ENCODE measurements at places on chromosomes 3 and 15. TPM values are rescaled to one million over a fixed set of nuclear protein-coding genes. Genes with fewer than 3 reads are reported as not detected.
A peak's percentile ranks its signal among the peaks of the same experiment; 100 is the strongest.

- DNase-seq = no peak
Observed at GRCh38 chr3:31942446-31942845, 38.6 kb downstream of the OSBPL10 start.

FBXO40 gene
- polyA plus RNA-seq = 0.01 TPM

GRCh38 chr15:57604507-57604906 is 12.8 kb downstream of the MYZAP start:
- no peak for DNase-seq

PLD1 gene
- polyA plus RNA-seq = 93.4 TPM

GRCh38 chr3:108096532-108097321 is 5.9 kb upstream of the CD47 start:
- peak; percentile 84 for DNase-seq

DNA sequence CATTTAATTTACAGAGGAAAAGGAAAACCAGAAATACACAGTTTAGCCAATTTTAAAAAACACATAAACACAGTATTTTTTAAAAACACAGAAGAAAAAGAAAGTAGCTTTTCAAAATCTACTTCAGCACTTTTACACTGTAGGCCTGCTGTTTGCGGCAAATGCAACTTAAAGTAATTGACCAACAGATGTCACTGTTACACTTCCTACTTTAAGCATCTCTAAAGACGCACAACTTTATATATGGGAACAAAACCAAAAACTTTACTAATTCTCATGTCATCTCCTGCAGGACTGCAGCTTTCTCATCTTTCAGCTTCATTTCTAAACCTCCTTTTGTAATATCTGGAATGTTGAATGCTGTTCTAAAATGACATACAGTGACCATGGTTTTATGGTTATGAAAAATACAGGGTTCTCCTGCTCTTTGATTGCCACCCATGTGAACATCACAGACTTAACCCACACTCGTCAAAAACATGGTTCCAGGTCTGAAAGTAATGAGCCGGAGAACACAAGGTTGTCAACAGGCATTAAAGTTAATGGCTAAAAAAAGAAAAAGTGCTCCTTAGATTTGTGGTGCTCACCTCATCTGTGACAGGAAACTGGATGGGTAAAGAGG is 107.9 kb downstream of the FMN1 start:
- DNase-seq = peak; percentile 51

ST8SIA2 gene
- polyA plus RNA-seq = not detected

DNA sequence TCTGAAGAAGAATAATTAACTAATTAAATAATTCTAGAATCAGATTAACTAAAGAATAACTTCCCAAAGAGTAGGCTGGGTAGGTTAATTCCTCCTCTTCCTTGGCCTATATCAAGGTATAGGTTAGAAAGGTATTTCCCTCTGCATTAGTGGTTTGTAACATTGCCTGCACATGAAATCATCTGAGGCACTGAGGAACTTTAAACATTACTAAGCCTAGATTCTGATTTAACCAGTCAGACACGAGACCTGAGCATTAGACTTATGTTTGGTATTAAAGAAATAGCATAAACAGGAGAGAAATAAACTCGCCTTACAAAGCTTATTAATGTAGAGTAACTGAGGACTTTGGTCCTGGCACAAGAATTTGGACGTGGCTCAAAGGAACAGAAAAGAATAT is 84.2 kb downstream of the FGF7 start:
- no peak for DNase-seq

DNA sequence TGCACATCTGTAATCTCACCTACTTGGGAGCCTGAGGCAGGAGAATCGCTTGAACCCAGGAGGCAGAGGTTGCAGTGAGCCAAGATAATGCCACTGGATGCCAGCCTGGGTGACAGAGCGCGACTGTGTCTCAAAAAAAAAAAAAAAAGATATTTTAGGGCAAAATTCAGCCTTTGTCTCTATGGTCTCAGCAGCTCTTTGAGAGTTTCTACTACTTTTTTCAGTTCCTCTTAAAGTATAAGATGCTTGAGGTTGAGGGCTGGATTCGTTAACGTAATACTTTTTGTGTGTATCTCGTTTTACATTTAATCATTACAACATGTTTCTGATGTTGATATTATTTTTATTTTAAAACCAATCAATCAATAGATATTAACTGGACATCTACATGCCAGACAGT is 381.2 kb upstream of the TBL1XR1 start:
- no peak for DNase-seq

CPN2 gene
- not detected for polyA plus RNA-seq

- no peak for DNase-seq
Observed at GRCh38 chr3:195727606-195728195, 6.9 kb downstream of the MUC20 start.

IQCF5 gene
- not detected for polyA plus RNA-seq

DNA sequence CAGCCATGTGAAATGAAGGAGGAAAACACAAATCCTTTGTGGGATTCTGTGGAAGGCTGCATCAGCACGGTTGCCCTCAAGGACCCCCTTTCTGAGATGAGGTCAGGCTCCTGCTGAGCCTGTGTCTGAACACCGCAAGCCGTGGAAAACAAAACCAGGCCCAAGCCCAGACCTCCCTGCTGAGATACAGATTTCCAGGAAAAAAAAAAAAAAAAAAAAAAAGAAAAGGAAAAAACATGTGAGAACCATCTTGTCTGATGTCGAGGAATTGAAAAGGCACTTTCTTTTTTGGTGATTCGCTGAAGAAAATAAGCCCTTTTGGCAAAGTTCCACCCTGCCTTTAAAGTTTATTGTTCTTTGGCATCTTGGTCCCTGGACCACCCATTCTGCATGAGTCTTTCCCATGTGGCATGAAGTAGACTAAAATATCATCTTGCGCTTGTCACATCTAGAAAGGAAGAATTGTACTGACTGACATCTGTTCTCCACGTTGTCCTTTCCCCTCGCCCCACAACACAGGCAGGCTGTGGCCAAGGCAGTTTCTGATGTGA is 117.6 kb downstream of the CHST2 start:
- no peak for DNase-seq

SLC12A1 gene
- 0.06 TPM for polyA plus RNA-seq

DNA sequence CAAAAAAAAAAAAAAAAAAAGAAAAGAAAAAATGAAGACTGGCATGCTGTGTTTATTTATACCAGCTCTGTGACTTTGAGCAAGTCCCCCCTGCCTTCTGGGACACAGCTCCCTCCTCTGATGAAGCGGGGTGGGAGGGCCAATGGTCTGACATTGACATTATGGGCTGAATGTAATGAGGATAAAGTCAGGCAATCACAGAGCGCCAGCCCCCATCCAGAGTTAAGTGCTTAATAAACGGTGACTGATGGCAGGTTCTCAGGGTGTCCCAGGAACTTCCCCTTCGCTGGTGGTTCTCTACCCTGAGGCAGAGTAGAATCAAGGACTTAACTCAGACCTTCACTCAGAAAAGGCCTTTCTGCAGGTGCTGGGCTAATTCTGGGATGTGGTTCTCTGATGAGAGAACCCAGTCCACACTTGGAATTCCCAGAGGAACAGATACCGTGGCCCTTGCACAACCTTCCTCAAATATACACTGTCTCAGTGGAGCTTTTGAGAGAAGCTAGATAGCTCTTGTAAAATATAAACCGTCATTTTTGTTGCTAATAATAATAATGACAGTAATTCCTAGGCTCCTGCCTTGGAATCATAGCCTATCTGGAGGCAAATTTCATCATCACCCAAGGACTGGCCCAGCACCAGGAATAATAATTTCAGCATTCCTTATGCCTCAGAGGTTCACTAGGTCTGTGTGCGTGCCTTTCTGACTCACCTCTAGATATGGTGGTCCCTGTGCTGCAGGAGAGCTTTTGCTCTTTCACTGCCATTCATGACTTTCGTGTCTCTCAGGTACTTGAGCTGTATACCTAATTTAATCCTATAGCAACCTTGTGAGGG is 115.8 kb downstream of the RPLP1 start:
- DNase-seq = no peak

SH3GL3 gene
- not detected for polyA plus RNA-seq

DNA sequence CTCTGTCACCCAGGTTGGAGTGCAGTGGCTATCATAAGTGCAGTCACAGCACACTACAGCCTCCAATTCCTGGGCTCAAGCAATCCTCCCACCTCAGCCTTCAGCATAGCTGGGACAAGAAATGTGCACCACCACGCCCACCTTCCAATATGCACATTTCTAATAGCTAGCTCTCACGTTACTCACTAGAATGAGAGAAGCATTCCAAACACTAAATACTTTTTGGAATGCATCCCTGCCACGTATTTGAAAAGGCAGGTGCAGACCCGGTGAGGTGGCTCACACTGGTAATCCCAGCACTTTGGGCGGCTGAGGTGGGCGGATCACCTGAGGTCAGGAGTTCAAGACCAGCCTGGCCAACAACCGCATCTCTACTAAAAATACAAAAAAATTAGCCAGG is 7.6 kb upstream of the TCF12 start:
- no peak for DNase-seq

DNA sequence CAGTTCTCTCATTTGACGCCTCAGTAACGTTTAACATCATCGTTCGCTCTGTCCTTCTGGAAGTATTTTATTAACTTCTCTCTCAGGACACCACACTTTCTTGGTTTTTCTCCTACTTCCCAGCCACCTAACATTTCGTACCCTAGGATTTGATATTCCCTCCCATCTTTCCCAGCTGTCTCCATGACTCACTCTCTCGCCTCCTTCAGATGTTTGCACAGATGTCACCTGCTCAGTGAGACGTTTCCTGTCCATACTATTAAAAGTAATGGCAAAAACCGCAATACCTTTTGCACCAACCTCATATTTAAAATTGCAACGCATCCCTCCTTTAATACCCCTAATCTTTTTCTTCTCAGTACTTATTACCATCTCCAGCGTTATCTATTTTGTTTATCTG is 62.1 kb upstream of the SPRED1 start:
- DNase-seq = no peak

SLC24A5 gene
- not detected for polyA plus RNA-seq

- DNase-seq = no peak
Observed at GRCh38 chr3:7871003-7871560, 630.5 kb upstream of the LMCD1 start.

DNA sequence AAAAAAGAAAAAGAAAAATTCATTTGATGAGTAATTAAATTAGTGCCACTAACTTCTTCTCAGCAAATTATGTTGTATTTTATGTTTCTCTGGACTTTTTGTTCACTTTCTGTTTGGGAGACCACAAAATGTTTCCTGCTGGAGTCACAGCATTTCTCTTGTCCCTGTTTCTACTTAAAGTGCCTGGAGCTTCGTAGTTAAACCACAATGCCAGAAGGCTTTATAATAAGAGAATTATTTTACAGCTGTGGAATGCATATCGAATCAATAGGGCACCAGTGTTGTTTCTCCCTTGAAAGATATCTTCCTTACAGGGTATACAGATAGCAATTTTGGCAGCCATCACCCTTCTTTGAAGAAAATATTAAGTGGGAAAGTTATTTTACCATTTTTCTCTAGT is 3.2 kb downstream of the DTWD1 start:
- no peak for DNase-seq

DNA sequence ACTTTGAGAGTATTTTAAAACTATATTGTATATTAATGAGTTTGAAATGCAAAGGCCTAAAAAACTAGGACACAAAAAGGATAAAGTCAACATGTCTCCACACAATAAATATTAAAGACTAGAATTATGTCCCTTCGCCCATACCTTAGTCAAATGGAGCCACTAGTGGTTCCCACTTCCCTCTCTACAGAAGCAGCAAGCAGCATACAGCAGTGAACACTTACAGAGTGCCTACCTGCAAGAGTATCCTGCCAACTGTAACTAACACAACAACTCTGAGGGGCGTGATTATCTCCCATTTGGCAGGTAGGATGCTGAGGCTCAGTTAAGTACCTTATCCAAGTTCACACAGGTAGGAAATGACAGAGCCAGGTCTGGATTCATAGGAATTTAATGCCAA is 17.2 kb downstream of the DYNC1LI1 start:
- no peak for DNase-seq

CEP70 gene
- polyA plus RNA-seq = 23.5 TPM

DNA sequence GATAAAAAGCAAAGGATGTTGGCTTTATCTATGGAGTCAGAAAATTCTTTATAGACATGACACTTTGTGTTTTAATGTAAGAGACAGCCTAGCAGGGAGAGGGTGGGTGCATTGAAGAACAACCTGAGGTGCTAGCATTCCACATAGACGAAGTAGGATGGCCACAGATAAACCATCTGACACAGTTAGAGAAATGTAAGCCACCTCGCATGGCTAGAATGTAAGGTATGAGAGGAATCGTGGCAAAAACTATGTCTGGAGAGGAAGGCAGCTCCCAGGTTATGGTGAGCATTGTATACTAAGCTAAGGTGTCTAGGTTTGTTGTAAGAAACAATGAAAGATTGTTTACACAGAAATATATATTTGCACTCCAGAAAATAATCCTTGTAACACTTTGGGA is 194.0 kb upstream of the SLITRK3 start:
- no peak for DNase-seq

RPL35A gene
- 1,750 TPM for polyA plus RNA-seq

- DNase-seq = no peak
Observed at GRCh38 chr3:188598894-188599293, 444.9 kb downstream of the LPP start.

- DNase-seq = peak; percentile 86
Observed at GRCh38 chr3:32596909-32597369, 26.3 kb upstream of the DYNC1LI1 start.

SATB1 gene
- polyA plus RNA-seq = 30.6 TPM

TRANK1 gene
- 8.8 TPM for polyA plus RNA-seq

STRA6 gene
- not detected for polyA plus RNA-seq

DPPA4 gene
- polyA plus RNA-seq = not detected

- DNase-seq = no peak
Observed at GRCh38 chr3:61718565-61718964, 157.2 kb downstream of the PTPRG start.

DNA sequence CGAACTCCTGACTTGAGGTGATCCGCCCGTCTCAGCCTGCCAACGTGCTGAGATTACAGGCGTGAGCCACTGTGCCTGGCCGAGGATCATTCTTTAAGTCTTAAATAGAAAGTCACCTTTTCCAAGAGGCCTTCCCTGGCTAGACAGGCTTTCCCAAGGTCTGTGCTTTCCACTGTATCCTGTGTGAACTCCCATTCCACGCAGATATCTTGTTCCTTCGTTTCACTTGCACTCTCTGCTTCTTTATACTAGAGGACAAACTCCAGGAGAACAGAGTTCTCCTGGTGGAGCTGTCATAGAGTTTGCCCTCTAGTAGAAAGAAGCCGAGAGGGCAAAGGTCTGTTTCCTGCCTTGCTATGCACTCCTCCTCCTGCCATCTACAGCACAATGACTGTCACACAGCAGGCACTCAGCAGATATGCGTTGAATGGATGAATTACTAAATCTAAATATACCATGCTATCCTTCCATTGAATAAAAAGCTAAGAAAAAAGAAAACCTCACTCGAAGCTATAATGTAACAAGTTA is 211.2 kb downstream of the FOXP1 start:
- peak; percentile 87 for DNase-seq

- DNase-seq = no peak
Observed at GRCh38 chr15:100911086-100911485, 8.1 kb upstream of the LRRK1 start.

All from small intestine (tissue), 16 donors.